Activated T-helper 9 cell treated with anti-CD3 and anti-CD28 coated beads, Interleukin-2, amount 50 U/mL, for 16 hours (primary cell): ENCODE measurements at places on chromosomes 13 and 19.

GRCh38 chr13:95193509-95194230, 107.6 kb downstream of the ABCC4 start:
- no peak for DNase-seq

GRCh38 chr19:3161453-3161852, 17.1 kb upstream of the S1PR4 start:
- no peak for DNase-seq

DNA sequence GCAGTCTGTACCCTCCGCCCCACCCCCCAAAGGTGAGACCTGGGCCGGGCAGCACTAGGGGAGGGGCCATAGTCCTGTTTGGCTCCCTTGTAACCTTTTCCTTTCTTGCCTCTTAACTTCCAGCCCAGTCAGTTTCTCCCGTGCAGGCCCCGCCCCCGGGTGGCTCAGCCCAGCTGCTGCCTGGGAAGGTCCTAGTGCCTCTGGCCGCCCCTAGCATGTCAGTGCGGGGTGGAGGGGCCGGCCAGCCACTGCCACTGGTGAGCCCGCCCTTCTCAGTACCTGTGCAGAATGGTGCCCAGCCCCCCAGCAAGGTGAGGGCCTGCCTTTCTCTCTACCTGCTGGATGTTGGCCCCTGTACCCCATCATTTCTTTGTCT, 10.5 kb upstream of the PRR19 start:
- no peak for DNase-seq

DNA sequence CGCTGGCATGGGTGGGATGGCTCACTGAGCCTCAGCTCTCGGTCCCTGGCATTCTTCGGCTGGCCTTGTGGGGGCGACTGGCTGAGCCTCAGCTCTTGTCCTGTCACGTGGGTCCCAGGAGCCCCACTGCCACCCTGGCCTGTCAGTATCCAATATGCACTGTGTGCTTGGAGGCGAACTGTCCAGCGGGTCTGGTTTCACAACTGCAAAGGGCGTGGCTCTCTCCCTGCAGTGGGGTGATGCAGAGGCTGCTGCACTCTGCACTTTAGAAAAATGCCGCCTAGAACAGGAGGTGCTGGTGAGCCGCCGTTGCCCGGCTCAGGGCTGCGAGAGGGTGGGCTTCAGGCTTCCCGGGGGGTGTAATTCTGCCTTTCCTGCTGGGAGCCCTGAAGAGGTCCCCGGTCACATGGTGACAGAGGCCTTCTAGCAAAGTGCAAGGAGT, 17.0 kb upstream of the TMEM255B start:
- no peak for DNase-seq

- DNase-seq: no peak
Observed at GRCh38 chr13:98155475-98156109, 12.7 kb downstream of the FARP1 start.

- no peak for DNase-seq
Observed at GRCh38 chr13:102299366-102299765, 102.5 kb downstream of the FGF14 start.

DNA sequence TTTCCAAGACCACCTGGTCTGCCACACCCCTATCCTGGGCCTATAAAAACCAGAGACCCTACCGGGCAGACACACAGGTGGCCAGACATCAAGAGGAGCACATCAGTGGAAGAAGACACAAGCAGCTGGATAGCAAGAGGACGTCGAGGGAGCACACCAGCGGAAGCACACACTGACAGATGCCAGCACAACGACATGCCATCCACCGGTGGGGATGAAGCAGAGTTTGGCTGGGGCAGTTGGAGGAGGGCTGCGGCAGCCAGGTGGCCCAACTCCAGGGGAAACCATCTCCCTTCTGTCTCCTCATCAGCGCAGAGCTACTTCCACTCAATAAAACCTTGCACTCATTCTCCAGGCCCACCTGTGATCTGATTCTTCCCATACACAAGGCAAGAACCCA, 200.6 kb downstream of the PCDH17 start:
- DNase-seq: no peak

- DNase-seq: peak; percentile 24
Observed at GRCh38 chr19:17719730-17720400, 585 bp downstream of the MAP1S start.

- no peak for DNase-seq
Observed at GRCh38 chr13:24071423-24072075, 89.0 kb upstream of the SPATA13 start.

GRCh38 chr13:91228108-91228507, 119.4 kb upstream of the MIR17HG start:
- no peak for DNase-seq

DNA sequence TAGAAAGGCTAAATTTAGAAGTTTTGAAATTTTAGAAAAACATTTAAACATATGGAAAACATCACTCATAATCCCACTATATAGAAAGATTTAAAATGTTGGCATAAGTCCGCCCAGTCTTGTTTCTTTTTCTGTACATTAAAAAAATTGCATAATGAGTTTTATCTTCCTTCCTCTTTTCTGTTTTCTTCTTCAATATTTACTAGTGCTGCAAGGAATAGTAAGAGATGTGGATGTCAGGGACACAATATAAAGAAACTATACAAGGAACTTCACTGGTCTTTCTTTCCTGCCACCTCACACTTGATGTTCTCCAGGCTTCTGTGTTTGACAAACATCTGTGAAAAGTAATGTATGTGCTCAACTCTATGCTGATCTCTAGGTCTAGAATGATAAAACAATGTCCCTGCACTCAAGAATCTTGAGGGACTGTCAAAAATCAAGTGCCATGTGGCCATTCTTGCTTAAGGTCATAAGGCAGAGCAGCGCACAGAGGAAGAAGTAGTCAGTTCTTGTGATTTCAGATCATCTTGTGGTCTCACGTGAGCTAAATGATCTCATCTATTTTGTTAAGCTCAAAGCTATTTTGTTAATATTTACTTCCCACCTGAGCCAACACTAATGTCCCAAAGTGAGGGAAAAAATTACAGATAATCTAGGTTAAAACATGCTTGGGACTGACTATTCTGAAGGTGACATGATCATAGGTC, 186.9 kb upstream of the OBI1 start:
- DNase-seq: no peak

DNA sequence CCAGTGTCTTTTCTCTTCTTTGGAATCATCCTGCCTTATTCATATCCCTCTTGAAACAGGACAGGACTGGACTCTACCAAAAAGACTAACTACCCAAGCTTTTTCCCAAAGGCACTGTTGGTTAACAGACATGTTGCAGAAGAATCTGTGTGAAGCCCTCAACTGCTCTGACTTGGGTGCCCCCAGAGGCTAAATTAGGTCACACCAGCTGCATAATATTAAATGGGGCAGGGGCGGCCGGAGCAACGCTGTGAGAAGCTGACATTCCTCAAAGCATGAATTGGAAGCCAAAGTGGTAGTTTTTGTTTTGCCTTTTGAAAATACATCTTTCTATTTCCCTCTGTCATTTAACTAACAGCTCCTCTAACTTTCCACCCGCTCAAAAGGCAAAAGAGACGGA, 185.9 kb downstream of the LHFPL6 start:
- DNase-seq: no peak

DNA sequence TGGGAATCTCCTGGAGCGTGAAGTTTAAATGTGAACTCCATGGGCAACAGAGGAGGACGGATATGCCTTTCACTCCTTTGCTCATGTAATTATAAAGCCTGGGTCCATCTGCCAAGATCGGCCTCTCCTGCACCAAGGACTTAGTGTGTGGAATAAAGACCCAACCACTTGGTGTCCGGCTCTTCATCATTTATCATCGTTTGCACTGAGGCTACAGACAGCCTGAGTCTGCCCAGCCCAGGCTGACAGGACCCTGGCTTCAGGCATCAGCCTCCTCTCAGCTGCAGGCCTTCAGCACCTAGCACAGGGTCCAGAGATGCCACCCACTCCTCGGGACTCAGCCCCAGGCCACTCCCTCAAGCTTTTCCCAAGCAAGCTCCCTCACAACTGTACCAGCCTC, 206.8 kb upstream of the IPO5 start:
- DNase-seq: no peak
